Mesothelial cell of epicardium (in vitro differentiated cells): ENCODE measurements at places on chromosomes 12 and 14. TPM values are rescaled to one million over a fixed set of nuclear protein-coding genes. Genes with fewer than 3 reads are reported as not detected.

Gene SLC25A29
- total RNA-seq: 102 to 103 TPM (median 102 TPM) in 3 replicates

GRCh38 chr12:29667011-29667410 is 116.7 kb downstream of the TMTC1 start:
- DNase-seq: no peak

DNA sequence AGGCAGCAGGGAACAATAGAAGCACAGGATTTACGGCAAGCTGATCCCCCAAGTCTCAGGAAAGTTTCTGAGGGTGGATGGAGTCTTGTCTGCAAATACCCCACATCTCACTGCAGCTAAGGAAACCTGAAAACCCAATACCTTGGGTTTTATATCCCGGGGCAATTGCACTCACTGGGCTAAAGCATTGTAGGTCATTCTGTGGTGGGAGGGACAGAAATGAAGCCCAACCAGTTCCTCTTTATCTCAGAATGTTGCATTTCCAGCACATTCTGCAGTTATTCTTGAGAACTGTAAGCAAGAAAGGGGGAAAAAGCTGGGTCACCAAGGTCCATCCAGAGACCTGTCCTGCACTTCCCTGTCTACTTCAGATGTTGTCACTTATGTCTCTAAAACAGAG is 39.8 kb downstream of the C12orf42 start:
- DNase-seq: no peak

- DNase-seq: no peak
These were observed 392.1 kb downstream of the RPS29 start for GRCh38 chr14:49194067-49194466.

Gene KRT6C
- total RNA-seq: not detected in 3 replicates

- no peak for DNase-seq
These were observed 32.4 kb downstream of the HIGD1C start for GRCh38 chr12:50984586-50985298.

Gene LRP6
- total RNA-seq: 72.9 to 77.4 TPM (median 75.3 TPM) in 3 replicates

GRCh38 chr12:116282371-116283286 is 5.1 kb upstream of the MED13L start:
- no peak for DNase-seq

DNA sequence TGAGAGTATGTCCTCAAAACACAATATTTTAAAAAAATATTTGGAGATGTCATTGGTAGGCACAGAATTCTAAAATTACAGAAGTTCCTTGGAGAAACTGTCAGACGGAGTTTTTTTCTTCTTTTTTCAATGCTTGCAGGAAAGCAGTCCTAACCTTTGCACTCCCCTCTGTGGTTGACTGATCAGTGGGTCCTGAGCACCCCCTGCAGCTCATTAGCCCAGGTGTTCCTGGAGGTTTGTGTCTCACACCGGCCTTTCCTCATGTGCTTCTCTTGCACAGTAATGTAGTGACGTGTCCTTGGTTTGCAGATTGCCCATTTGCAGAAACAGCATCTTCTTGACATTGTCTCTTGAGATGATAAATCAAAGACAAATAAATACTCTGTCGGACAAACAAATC is 513.0 kb downstream of the TMEM121 start:
- DNase-seq: no peak

- no peak for DNase-seq
These were observed 259.4 kb upstream of the SSTR1 start for GRCh38 chr14:37948266-37948665.

DNA sequence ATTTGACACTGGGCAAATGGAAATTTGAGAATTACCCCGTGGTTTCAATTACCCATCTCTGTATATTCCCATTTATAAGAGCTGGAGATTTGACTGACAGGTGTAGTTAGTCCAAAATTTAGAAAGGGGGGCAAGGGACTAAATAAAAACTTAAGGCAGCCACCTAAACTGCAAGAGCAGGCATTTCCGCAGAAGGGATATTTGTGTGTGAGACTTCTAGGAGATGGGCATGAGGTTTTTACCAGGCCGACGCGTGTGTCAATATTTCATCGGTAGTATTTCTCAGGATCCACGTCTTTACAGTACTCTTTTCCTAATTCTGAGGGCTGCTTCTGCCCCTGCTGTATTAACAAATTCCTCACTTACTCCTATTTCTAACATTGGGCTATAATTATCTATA is 1.4 kb downstream of the FAR2 start:
- no peak for DNase-seq
